Esophagus squamous epithelium (tissue), 5 donors: ENCODE measurements at places on chromosomes 4 and X.

GRCh38 chr4:175412161-175412560 lies 399.9 kb downstream of the GPM6A start:
- no peak for DNase-seq

DNA sequence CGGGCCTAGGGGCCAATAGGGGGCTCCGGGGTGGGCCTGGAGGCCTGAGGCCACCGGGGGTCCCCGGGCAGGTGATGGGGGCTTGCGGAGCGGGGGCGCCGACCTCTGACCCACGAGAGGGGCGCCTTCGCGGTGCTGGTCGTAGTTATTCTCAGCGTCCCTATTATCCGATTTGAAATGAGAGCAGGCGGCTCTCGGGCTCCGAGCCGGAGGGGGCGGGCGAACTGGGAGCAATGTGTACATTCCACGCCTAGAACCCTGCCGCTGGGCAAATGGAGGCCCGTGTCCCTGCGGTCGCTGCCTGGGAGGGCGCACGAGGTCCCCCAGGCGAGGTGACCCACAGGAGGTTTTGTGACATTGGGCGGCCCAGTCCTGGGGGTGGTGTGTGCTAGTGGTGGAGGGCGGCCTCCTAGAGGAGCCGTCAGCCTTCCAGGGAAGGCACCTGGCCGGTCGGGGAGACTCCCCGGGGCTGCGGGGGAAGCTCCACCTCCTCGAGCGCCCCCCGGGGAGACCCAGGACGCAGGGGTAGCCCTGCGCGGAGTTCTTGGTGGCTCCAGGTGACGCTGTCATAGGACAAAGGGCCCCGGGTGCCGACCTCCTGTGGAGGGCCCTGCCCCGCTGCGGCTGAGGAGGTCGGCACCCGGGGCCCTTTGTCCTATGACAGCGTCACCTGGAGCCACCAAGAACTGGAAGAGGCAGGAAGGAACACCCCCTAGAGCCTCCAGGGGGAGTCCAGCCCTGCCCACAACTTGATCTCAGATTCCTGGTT lies 102.6 kb upstream of the PRKX start:
- DNase-seq: peak; percentile 2

- no peak for DNase-seq
These were observed 84.3 kb downstream of the FHDC1 start for GRCh38 chr4:153020457-153020856.

- no peak for DNase-seq
These were observed 98.0 kb downstream of the SH3KBP1 start for GRCh38 chrX:19789376-19789775.

DNA sequence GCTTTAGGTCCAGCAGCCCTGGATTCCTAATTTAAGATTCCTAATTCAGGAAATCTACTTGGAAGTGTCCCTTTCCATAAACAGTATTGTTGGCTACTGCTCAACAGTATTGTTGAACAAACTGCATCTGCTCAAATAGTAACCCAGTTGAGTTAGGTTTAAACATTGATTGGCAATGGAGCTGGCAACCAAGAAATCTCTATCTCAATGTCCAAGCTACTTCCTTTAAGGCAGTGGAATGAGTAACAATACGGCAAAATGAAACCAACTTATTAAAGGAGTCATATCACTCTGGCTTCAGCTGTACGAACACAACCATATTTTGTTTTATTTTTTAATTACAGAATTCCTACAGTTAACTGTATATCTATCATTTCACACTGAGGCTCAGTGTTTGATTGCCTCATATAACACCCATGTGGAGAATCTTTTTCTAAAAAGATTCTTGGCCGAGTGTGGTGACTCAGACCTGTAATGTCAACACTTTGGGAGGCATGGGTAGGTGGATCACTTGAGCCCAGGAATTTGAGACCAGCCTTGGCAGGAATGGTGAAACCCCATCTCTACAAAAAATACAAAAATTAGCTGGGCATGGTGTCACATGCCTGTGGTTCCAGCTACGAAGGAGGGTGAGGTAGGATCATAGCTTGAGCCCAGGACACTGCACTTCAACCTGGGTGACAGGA lies 71.7 kb upstream of the IL13RA1 start:
- no peak for DNase-seq
